ENCODE measurements at places on chromosomes 3 and 15. TPM values are rescaled to one million over a fixed set of nuclear protein-coding genes. Genes with fewer than 3 reads are reported as not detected.

- DNase-seq, result no peak
Measured at GRCh38 chr15:47266566-47266965, 450.7 kb upstream of the SEMA6D start.

DNA sequence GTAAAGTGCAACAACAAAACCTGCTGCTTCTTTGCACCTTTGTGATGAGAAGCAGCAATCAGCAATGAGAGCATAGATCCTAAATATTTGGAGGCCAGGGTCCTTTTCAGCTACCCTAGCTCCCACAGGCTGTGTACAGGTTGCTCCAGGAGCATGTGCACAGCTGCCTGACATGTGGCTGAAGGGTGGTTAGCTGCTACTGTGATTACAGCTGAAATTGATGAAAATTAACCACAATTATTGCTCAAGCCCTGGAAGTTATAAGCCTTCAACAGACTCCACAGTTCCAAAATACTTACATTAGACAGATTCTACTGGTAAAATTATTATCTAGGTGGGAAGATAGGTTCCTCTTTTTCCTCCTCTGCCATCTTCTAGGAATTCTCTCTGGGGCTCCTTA lies 28.5 kb downstream of the COMMD2 start:
- no peak for DNase-seq

DNA sequence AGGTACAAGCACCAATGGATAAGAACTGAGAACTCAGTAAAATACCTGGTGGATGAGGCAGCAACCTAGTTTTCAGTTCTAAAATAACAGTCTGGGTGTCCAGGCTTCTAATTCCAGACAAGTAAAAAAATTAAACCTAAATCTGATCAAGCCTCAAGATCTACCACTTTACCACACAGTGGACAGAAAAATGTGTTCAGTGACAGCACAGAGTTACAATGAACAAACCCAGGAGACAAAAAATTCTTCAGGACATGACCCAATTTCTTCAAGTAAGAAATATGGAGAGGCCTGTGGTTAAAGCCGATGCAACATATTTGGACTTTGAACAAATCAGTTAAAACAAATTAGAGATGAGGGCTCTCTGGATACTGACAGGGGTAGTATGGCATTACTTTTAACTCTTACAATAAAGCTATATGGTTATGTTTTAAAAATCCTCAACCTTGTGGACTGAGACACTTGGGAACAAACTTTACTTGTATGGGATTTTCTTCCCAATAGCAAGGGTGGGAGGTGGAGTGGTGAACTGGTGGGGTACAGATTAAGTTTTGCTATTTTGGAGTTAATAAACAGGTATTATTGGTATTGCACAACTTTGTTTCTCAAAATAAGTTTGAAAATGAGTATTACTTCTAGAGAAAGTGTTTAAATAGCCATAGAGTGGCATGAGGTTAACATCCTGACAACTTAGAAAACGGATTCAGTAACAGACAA lies 14.2 kb downstream of the CCNL1 start:
- DNase-seq, result no peak

DNA sequence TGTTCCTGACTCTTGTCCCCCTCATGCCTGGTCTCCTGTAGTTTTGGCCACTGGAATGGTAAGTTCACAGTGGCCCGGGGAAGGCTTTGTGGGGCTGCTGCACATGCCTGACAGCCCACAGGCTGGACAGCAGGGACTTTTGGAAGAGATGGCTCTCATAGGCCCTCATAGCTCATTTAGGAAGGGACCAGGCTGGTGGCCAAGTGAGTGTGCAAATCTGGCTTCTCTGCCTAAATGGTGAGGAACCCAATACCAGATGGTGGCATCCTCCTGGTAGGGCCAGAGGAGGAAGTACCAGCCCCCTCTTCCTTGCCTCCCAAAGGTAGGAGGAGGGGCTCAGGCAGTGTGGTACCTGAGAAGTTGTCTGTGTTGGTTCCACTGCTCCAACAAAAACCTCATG lies 25.6 kb downstream of the ALPK3 start:
- DNase-seq, result no peak

GRCh38 chr15:46681901-46682300 lies 1035.4 kb upstream of the SEMA6D start:
- DNase-seq, result no peak

DNA sequence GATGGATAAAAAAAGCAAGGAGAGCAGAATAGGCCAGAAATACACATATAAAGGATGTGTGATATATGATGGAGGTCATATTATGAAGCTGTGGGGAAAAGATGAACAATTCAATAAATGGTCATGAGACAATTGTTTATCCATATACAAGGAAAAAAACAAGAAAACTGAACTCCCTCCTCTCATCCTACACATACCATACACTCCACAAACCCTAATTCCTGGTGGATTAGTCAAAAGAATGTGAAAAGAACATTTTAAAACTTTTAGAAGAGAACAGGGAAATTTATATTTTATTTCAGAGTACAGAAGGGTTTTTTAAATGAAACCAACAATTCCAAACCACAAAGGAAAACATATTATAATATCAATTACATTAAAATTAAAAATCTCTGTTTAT lies 34.5 kb upstream of the NR2E3 start:
- DNase-seq, result no peak

DNA sequence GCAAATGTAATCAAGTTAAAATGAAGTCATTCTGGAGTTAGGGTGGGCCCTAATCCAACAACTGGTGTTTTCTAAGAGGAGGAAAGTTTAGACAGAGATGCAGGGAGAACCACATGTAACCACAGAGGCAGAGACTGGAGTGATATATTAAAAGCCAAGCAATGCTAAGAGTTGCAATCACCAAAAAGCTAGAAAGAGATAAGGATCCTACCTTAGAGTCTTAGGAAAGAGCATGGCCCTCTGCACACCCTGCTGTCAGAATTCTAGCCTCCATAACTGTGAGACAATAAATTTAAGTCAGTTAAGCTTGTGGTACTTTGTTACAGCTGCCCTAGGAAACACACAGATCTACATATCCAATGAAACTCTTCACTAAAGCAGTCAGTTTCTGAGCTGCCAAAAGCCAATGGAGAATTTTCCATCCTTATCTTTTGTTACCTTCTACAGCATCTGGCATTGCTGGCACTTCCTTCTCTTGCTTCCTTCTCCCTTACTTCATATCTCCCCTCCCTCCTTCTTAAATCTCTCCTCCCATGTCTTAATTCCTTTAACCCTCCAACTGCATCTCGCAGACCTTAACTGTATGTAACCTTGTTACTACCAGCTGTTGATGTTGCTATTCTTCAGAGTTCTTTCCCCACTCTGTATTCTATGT lies 11.2 kb downstream of the DCBLD2 start:
- DNase-seq, result no peak

DNA sequence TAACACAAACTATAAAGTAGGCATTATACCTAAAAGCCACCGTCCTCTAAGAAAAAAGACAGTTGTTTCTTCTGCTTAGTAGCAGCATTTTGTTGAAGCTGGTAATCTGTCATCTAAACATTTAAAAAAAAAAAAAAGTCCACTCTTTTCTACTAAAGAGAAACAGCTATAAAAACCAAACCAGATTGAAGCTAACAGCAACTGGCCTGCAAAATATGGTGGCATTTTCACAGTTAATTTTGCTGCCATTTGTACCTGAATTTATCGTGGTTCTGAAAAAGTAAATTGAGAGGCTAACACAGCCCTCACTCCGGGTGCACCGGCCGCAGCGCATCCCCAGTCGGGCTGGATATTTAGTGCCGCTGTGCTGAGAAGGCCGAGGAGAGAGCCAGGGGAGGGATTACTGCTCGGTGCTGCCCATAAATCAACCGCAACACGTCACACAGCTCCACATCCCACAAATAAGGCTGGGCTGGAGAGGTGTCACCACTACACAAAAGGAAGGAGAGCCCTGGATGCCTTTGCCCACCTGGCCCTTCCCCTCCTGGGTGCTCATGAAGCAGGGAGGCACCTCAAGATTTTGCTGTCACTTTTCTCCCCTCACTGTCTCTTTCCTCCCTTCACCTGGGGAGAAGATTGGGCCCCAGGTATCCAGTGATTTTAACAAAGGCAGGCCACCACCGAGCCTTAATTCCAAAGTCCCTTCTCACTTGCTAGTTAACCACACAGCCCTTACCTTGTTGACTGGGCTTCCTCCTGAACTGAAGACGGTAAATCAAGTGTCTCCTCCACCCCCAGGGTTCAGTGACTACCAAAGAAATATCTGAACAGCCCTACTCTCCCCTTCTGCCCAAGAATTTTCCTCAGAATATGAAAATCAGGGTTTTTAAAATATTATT lies 44.4 kb downstream of the MECOM start:
- peak; percentile 51 for DNase-seq

DNA sequence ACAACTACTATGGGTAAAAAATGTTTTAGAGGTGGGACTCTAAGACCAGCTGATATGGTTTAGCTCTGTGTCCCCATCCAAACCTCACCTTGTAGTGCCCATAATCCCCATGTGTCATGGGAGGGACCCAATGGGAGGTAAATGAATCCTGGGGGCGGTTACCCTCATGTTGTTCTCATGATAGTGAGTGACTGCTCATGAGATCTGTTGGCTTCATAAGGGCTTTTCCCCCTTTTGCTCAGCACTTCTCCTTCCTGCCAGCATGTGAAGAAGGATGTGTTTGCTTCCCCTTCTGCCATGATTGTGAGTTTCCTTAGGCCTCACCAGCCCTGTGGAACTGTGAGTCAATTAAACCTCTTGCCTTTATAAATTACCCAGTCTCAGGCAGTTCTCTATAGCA lies 45.7 kb downstream of the FAM98B start:
- DNase-seq, result no peak

GRCh38 chr3:194447161-194447560 lies 39.6 kb downstream of the ATP13A3 start:
- no peak for DNase-seq

GOLGA6L2 gene
- not detected for polyA plus RNA-seq

SLC9C1 gene
- polyA plus RNA-seq, result 0.80 TPM

SLC2A2 gene
- polyA plus RNA-seq, result 11.3 TPM

SCAANT1 gene
- not detected for polyA plus RNA-seq

ATP1B3 gene
- polyA plus RNA-seq, result 183 TPM
